Stimulated activated CD4-positive, alpha-beta T cell treated with anti-CD3 and anti-CD28 coated beads, Interleukin-4, amount 100 ng/mL, for 24 hours (primary cell): ENCODE measurements at places on chromosomes 11 and 22.

DNA sequence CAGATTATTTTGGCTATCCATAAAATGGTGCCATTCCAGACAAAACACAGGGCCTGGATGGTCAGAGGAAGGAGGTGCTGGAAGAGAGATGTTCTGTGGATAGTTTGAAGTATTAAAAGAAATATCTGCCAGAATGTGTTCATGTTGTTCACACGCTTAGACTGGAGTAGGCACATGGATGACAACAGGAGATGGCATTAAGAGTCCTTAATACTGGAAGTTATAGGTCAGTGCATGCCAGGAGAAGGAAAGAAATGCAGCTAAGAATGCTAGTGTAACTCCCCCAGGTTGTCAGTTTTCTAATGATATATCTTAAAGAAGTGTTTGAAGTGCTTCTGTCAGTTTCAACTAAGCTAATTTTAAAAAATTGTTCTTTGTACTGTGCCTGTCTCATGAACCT lies 20.2 kb downstream of the KREMEN1 start:
- no peak for DNase-seq

DNA sequence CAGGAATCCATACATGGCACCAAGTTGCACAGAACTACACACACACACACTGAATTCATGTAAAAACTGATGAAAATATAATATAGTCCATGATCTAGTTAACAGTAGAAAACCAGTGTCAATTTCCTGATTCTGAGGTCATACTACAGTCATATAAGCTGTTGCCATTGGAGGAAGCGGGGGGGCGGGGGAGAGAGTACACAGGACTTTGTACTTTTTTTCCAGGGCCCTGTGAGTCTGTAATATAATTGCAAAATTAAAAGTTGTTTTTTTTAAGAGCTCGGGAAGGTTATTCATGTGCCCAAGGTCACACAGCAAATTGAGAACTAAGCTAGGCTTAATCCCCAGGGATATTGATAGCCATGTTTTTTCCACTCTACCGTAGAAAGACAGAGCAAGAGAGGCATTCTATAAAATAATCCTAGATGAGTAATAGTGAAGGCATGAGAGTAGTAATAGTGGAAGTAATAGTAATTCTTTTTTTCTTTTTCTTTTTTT lies 312.3 kb downstream of the MN1 start:
- no peak for DNase-seq

DNA sequence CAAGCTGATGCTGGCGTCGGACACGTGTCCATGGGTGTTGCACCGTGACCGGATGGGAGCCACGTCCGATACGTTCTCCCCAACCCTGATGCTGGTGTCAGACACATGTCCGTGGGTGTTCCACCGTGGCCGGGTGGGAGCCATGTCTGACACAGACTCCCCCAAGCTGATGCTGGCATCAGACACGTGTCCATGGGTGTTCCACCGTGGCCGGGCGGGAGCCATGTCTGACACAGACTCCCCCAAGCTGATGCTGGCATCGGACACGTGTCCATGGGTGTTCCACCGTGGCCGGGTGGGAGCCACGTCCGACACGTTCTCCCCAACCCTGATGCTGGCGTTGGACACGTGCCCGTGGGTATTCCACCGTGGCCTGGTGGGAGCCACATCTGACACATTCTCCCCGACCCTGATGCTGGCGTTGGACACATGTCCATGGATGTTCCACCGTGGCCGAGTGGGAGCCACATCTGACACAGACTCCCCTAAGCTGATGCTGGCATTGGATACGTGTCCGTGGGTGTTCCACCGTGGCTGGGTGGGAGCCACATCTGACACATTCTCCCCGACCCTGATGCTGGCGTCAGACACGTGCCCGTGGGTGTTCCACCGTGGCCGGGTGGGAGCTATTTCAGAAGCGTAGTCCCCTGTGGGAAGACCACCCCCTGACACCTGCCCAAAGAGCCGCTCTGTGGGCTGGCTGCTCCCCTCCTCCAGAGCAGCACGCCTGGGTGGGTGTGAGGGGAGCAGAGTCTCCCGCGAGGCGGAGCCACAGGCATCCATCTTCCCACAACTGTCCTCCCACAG lies 20.0 kb downstream of the SELENOO start:
- no peak for DNase-seq

- peak; percentile 44 for DNase-seq
Measured at GRCh38 chr11:75474878-75475766, 42.1 kb upstream of the KLHL35 start.
